ENCODE measurements at places on chromosomes 13 and 19.

DNA sequence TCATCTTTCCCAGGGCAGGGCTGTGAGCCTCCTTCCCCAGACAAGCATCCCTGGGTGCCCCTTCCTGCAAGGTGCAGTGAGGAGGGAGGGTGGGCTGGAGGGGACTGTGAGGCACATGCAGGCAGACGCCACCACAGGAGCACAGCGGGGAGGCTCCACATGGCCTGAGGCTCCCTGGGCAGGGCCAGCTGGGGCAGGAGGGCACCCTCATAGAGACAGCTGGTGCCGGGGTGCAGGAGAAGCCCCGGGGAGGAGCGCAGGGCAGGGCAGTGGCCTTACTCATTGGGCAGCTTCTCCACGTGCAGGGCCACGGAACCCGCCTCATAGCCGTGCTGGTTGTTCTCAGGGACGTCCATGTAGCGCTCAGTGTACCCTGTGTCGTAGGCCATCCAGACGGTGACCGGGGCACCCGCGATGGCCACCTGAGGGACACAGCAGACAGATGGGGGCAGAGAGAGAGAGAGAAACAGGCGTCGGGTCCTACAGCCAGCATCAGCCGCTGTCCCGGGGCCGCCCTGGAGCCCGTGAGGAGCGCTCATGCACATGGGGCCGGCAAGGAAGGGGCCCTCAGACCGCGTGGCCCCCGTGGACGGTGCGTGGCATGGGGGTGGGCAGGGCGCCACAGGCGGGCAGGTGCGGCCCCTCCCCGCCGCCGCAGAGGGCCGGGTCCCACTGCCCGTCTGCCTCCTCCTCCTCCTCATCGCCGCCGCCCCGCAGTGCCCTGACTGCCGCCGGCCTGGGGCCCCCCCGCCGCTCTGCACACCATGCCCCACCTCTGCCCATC, 12.5 kb upstream of the MYDGF start:
- no peak for DNase-seq

DNA sequence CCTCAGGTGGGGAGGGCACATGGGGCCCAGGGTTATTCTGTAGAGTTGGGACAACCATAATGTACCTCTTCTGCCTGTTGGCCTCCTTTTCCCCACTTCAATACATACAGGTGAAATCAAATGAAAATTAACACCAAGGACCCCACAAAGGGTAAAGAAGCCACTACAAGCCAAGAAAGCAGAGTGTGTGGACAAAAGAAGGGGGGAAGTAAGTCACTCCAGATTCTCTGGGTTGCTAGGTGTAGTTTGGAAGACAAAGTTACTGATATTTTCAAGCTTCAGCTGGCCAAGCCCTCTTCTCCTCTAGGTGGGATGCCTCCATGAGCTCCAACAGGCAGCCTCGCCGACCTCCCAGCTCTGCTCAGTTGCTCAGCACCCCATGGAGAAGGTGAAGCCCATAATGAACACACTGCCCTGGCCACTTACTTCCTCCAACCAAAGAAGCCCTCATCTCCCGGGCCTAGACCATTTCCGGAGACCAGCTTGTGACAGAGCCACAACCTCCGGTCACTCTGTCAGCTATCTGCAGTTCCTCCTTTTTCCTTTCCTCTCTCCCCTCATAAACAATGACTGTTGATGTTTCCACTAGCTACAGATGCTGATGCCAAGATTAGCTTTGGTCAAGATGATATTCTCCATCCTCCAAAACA, 66.8 kb upstream of the MED4 start:
- DNase-seq, result no peak

- no peak for DNase-seq
These were observed 40.2 kb downstream of the SLAIN1 start for GRCh38 chr13:77737583-77738200.

GRCh38 chr19:54420383-54421168, 5.3 kb downstream of the TTYH1 start:
- no peak for DNase-seq

GRCh38 chr19:58460039-58460438, 6.8 kb upstream of the ZNF324 start:
- no peak for DNase-seq

GRCh38 chr13:98295371-98295770, 118.3 kb upstream of the RNF113B start:
- DNase-seq, result no peak

DNA sequence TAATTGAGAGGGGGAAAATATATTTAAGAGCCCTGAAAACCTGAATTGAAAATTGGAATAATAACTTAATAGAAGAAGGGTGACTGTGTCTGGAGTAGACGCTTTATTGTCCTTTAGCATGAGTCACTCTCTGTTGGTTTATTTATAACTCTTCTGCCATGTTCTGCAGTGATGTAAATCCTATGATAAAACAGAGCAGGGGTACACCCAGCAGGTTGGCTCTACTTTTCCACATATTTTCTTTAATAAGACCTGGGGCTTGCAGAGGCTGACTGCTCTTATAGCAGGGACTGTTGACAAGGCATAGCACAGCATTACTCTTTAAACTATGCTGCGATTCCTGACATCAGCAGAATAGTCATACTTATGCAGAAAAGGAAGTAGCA, 389.9 kb upstream of the PCDH9 start:
- DNase-seq, result no peak
